ENCODE measurements at places on chromosomes 1 and 21. TPM values are rescaled to one million over a fixed set of nuclear protein-coding genes. Genes with fewer than 3 reads are reported as not detected.

OPTC gene
- not detected for total RNA-seq

SFT2D2 gene
- 43.7 TPM for total RNA-seq

TRIM45 gene
- total RNA-seq, result 7.1 TPM

EPB41 gene
- total RNA-seq, result 102 TPM

GNG4 gene
- total RNA-seq, result 3.0 TPM

WNT9A gene
- 3.6 TPM for total RNA-seq

LCE1B gene
- not detected for total RNA-seq

ADAM15 gene
- 71.8 TPM for total RNA-seq

DNA sequence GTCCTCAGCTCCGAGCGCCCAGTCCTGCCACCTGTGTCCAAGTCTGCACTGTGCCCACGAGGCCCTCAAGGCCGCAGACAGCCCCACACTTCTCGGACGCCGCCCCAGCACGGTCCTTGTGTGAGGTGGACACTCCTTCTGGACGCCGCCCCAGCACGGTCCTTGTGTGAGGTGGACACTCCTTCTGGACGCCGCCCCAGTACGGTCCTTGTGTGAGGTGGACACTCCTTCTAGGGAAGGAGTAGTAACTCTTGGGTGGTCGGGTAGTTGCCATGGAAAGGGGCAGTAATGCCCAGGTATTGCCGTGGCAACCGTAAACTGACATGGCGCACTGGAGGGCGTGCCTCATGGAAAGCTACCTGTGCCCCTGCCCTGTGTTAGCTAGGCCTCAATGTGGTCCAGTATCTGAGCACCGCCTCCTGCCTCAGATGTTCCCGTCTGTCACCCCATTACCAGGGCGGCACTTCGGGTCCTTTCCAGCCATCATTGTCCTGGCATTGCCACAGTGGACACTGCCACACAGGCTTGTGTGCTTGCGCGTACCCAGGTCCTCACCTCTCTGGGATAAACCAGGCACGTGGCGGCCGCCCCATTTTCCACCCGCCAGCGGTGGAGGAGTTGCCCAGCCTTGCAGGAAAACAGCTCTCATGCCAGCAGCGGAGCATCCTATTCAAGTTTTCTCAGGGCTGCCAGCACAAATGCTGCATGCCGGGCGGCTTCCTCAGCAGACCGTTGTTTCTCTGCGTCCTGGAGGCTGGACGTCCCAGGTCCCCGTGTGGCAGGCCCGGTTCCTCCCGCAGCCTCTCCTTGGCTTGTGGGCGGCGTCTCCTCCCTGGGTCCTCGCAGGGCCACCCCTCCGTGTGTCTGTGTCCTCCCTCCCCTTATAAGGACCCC lies 40.8 kb upstream of the POFUT2 start:
- H3K4me1 ChIP-seq, result peaks cover 50% of the 10 kb centered on the region
- H3K4me3 ChIP-seq, result no peak overlapping the region
- H3K27me3 ChIP-seq, result no peaks in the 10 kb centered on the region
- no peak overlapping the region for H3K27ac ChIP-seq

DNA sequence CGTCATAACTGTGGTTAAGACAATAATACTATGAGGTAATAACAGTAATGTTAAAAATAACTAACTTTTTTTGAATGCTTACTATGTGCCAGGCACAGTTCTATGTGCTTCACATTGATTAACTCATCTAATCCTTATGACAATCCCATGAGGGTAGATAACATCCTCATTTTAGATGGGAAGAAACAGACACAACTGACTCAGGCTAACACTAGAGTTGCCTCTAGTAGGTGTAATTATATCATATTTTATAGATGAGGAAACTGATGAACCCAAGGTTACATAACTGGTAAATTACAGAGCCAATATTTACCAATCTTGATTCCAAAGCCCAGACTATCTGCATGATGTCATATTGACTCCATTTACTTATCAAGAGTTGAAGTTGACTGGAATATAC lies 23.5 kb downstream of the SERPINC1 start:
- H3K4me1 ChIP-seq, result no peaks in the 10 kb centered on the region
- H3K27me3 ChIP-seq, result no peaks in the 10 kb centered on the region
- no peaks in the 10 kb centered on the region for H3K36me3 ChIP-seq
- no peak overlapping the region for H3K27ac ChIP-seq

DNA sequence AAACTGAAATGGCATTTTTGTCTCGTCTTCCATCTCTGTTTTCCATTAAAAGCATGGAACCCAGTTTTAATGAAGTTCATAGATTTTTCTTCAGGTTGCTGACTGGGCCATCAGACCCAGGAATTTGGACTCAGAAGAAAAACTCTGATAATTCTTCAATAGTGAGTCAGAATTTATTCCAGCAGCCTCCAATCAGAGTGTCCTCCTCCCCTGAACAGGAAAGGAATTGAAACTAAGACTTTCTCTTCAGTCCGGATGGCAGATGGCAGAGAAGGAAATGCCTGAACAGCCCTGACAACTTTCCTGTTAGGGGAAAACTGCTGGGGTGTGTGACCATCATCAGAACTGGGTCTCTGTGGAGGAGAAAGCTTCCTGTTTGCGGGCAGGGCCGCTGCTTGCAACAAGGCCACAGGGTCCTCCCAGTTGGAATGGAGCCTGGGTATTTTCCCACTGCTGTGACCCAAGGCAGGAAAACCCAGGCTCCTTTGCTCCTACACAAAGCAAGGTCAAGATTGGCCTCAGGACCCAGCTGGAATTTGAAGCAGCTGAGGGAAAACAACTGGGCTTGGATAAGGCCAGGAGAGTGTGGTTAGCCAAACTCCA lies 20.7 kb downstream of the CD34 start:
- peak; percentile 54 for DNase-seq
- no peak overlapping the region for H3K4me3 ChIP-seq
- H3K27me3 ChIP-seq, result no peaks in the 10 kb centered on the region
- H3K27ac ChIP-seq, result peak overlapping the region; percentile 76
- H3K36me3 ChIP-seq, result no peaks in the 10 kb centered on the region
- peaks cover 42% of the 10 kb centered on the region for H3K4me1 ChIP-seq

GRCh38 chr1:201849372-201850052 lies 20.6 kb downstream of the IPO9 start:
- no peak for DNase-seq
- H3K27me3 ChIP-seq, result no peaks in the 10 kb centered on the region
- no peak overlapping the region for H3K4me3 ChIP-seq
- peak overlapping the region; percentile 88 for H3K27ac ChIP-seq
- peaks cover 26% of the 10 kb centered on the region for H3K36me3 ChIP-seq

DNA sequence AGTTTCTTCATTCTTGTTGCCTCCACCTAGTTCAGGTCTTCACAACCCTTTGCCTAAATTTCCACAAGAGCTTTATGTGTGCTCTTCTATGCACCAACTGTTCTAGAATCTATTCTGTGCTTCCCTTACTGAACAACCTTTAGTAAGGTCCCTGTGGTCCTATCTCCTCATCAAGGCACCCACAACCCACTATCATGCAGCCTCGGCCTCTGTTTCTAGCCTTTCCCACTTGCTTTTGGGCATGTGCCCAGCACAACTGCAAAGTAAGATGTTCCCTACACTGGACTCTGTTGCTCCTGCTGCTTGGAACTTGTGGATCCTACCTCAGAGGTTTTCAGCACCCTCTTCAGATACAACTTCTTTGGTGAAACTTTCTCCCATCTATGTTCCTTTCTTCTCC lies 2.4 kb upstream of the IER5 start:
- no peak overlapping the region for H3K4me3 ChIP-seq
- no peak overlapping the region for H3K27ac ChIP-seq
- H3K4me1 ChIP-seq, result peaks cover 8% of the 10 kb centered on the region
- no peaks in the 10 kb centered on the region for H3K36me3 ChIP-seq

GRCh38 chr1:201291916-201292315 lies 8.6 kb downstream of the PKP1 start:
- no peaks in the 10 kb centered on the region for H3K36me3 ChIP-seq
- no peak overlapping the region for H3K4me3 ChIP-seq
- no peak for DNase-seq
- H3K4me1 ChIP-seq, result peaks cover 24% of the 10 kb centered on the region
- H3K27ac ChIP-seq, result no peak overlapping the region
- no peaks in the 10 kb centered on the region for H3K27me3 ChIP-seq

- no peak overlapping the region for H3K4me3 ChIP-seq
- H3K36me3 ChIP-seq, result no peaks in the 10 kb centered on the region
- no peak overlapping the region for H3K27ac ChIP-seq
- H3K27me3 ChIP-seq, result peaks cover 21% of the 10 kb centered on the region
- peaks cover 13% of the 10 kb centered on the region for H3K4me1 ChIP-seq
Measured at GRCh38 chr1:228446852-228447251, 30.2 kb upstream of the TRIM17 start.

DNA sequence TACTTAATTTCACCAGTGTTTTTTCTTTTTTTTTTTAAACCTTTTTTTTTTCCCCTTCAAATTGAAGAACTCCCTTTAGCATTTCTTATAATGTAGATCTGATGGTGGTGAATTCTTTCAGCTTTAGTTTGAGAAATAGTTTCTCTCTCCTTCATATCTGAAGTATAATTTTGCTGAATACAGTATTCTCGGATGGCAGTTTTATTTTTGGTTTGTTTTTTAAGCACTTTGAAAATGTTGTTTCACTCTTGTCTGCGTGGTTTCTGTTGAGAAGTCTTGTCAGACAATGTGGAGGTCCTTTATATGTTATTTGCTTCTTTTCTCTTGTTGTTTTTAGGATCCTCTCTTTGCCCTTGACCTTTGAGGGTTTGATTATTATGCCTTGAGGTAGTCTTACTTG lies 135.1 kb downstream of the RPS6KC1 start:
- no peak overlapping the region for H3K4me3 ChIP-seq
- no peak overlapping the region for H3K27ac ChIP-seq
- H3K4me1 ChIP-seq, result no peaks in the 10 kb centered on the region
- DNase-seq, result no peak
- no peaks in the 10 kb centered on the region for H3K36me3 ChIP-seq

- H3K27ac ChIP-seq, result no peak overlapping the region
- no peaks in the 10 kb centered on the region for H3K36me3 ChIP-seq
- H3K27me3 ChIP-seq, result no peaks in the 10 kb centered on the region
- DNase-seq, result no peak
- no peaks in the 10 kb centered on the region for H3K4me1 ChIP-seq
Measured at GRCh38 chr21:18118566-18118965, 126.1 kb upstream of the CHODL start.

DNA sequence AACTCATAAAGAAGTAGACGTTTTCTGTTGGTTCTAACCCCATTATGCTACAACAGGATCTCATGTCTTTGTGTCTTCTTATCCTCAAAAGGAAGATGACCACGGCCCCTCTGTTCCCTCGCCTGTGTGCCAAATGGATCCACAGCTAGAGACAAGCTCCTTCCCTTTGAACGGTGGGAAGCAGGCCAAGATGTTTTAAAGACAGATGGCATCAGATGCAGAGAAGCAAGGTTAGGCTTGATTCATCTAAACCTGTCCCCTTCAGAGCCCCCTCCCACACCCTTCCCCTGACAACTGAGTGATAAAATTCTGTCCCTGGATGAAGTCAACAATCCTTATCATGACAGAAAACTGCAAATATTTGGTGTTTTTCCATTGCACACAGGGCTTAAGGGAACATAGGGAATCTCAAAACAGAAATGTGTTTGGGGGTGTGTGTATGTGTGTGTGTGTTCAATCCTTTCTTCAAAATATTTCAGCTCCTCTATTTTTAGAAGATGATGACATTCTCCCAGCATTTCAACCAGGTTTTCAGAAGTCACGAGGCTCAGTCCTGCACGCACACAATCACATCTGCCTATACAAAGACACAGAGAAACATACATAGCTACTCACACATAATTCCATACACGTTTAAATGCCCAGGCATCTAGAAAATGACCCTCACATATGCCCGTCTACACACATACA lies 27.8 kb upstream of the FMOD start:
- H3K4me3 ChIP-seq, result no peak overlapping the region
- H3K4me1 ChIP-seq, result no peaks in the 10 kb centered on the region
- no peak overlapping the region for H3K27ac ChIP-seq
- H3K36me3 ChIP-seq, result no peaks in the 10 kb centered on the region

GRCh38 chr21:16572032-16572431 lies 842.2 kb downstream of the USP25 start:
- no peaks in the 10 kb centered on the region for H3K36me3 ChIP-seq
- no peaks in the 10 kb centered on the region for H3K27me3 ChIP-seq
- H3K4me1 ChIP-seq, result peaks cover 5% of the 10 kb centered on the region
- DNase-seq, result no peak
- no peak overlapping the region for H3K27ac ChIP-seq

DNA sequence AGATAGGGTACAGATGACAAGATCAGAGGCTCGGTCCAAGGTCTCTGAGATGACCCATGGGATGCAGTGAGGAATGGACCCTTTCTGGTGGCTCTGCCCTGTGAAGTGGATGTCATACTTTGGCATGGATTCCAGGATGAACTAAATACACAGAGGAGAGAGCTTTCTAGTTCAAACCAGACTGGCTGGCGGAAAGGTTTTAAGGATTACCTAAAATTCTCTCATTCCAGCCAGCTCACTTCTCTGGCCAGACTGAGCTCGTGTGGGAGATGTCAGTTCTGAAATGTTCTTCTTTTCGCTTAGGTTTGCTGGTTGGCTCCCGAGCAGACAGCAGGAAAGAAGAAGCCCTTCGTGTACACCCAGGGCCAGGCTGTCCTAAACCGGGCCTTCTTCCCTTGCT lies 6.2 kb downstream of the RNPEP start:
- no peaks in the 10 kb centered on the region for H3K27me3 ChIP-seq
- H3K4me1 ChIP-seq, result peaks cover 17% of the 10 kb centered on the region
- H3K4me3 ChIP-seq, result no peak overlapping the region
- DNase-seq, result peak; percentile 53
- H3K36me3 ChIP-seq, result peaks cover 33% of the 10 kb centered on the region
- H3K27ac ChIP-seq, result peak overlapping the region; percentile 67

DNA sequence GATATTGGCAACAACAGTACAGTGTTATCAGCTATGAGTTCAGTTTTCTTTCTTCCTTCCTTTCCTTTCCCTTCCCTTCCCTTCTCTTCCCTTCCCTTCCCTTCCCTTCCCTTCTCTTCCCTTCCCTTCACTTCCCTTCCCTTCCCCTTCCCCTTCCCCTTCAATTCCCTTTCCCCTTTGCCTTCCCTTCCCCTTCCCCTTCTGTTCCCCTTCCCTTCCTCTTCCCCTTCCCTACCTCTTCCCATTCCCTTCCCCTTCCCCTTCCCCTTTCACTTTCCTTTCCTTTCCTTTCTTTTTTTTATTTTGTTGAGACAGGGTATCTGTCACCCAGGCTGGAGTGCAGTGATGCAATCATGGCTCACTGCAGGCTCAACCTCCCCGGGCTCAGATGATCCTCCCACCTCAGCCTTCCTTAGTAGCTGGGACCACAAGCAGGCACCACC lies 72.3 kb upstream of the CAPZB start:
- H3K27ac ChIP-seq, result no peak overlapping the region
- no peaks in the 10 kb centered on the region for H3K4me1 ChIP-seq
- DNase-seq, result no peak

DNA sequence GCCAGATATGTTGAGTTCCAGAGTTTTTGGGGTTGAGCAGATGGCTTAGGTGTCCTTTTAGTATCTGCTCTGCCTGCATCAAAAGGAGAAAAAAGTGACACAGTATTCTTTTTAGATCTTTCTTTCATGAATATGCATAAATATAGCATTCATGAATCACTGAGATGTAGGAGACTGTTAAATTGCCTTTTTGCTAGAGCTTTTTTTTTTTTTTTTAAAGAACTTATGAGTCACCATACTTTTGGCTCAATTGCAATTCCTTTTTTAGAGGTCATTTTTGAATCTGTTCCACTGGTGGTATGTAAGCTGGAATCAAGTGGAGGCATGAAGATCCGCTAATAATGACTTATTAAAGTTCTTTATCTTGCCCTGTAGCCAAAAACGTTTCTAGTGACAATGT lies 480.9 kb upstream of the ZRANB2 start:
- no peaks in the 10 kb centered on the region for H3K27me3 ChIP-seq
- no peak overlapping the region for H3K4me3 ChIP-seq
- no peak overlapping the region for H3K27ac ChIP-seq
- no peak for DNase-seq
- no peaks in the 10 kb centered on the region for H3K36me3 ChIP-seq

GRCh38 chr1:54798769-54799641 lies 2.1 kb downstream of the TTC22 start:
- DNase-seq, result no peak
- no peaks in the 10 kb centered on the region for H3K36me3 ChIP-seq
- no peak overlapping the region for H3K27ac ChIP-seq
- no peak overlapping the region for H3K4me3 ChIP-seq
- peaks cover 6% of the 10 kb centered on the region for H3K4me1 ChIP-seq
